ENCODE measurements at places on chromosomes 2 and 18.

DNA sequence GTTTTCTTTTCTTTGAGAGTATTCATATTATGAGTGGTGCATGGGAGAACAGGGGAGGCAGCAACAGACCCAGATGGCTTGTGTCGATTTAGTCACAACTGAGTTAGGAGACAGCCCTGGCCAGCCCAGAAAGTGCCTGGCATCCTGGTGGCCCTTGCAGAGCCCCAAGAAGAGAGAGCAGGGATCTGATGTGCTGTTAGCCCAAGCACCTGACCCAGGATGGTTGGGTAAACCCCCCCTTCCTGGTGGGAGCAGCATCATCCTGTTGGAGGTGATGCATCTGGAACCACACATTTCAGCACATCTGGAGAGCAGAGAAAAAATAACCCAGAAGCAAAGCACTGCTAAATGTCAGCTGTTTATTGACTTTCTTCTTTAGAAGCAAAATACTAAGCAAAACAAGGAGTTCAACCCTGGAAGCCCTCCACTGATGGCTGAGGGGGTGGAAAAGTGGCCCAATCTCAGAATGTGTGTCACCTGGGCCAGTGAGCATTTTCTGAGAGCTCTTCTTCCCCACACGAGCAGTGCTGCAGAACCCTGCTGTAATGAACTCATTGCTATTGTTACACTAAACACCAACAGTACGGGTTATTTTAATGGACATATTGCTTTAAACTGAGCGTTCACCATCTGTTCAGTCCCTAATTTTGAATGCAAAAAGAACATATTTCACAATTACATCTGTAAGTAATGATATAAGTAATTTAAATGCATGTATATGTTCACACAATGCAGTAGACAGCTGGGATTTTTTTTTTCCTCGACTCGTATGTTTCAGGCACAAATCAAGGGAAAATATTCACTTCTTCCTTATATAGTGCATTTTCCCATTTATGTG is 100.6 kb upstream of the SMIM21 start:
- no peak for DNase-seq

- DNase-seq, result no peak
Observed at GRCh38 chr2:98438190-98439133, 6.2 kb upstream of the INPP4A start.

GRCh38 chr18:74416124-74416523 is 41.0 kb downstream of the DIPK1C start:
- DNase-seq, result no peak

DNA sequence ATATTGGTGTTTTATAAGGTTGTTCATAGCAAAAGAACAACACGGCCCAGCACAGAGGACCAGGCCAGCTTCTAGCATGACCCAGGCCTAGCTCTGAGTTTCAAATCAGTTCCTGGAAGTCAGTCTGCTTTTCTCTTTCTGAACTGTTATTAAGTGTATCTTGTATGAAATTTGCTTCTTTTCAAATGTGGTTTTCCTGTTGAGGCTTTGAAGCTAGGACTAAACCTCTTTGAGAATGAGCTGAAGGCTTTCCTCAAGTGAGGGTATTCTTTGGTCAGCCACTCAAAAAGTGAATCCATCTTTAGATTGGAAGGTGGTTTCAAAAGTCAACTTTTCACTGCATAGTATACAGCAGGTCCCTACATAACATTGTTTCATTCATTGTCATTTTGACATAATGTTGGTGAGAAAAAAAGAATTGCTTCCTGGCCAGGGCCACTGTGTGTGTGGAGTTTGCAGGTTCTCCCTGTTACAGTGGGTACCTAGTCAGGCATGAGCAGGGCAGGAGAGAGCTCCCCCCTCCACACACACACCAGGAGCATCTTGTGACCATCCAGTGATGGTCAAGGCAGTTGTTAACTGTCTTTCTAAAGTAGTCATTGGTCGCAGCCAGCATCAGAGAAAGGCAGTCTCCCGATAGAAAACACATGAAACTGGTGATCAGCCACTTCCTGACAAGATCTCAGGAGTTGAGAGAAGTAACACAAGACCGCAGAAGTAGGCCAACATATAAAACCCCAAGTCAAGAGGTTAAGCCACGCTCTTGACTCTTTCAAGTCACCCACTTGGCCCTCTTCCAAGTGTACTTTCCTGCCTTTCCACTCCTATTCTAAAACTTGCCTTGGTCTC is 6.7 kb upstream of the ACAA2 start:
- peak; percentile 25 for DNase-seq

DNA sequence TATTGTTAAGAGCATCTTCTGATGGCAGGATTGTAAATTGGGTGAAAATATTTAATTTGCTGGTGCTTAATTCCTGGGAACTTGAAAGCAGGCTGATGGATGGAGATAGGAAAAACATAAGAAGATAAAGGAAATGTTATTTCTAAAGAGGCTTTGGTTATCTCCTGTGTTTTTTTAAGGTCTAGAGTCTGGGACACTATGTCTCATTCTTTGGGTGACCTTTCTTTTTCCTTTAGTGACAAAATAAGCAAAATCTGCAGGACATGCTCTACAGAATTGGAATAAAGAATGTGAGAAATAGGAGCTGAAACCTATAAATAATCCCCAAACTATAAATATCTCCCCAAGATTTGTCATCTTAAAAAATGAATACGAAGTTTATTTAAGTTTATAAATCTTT is 241.7 kb downstream of the DSC3 start:
- DNase-seq, result no peak

GRCh38 chr2:181895818-181896217 is 4.3 kb downstream of the ITPRID2 start:
- DNase-seq, result no peak

DNA sequence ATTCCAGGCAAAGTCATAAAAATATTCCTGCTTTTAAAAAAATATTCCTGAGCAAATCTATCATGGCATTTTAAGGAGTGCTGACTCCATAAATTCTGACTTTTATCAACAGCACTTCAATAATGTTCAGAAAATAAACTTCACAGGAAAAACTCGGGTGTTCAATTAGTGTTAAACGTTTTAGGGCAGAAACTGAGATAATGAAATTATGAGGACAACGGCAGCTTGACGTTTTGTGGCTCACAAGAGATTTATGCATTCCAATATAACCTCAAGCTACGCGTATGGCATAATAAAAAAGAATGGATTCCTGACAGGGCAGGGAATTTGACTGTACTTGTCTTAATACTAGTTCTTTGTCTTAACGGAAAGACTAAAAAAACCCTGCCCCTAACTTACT is 133.2 kb downstream of the ICOS start:
- no peak for DNase-seq
